ENCODE measurements at places on chromosomes 7 and 10. TPM values are rescaled to one million over a fixed set of nuclear protein-coding genes. Genes with fewer than 3 reads are reported as not detected.
A peak's percentile ranks its signal among the peaks of the same experiment; 100 is the strongest.

The SPRN gene
- total RNA-seq = not detected

The HMX2 gene
- not detected for total RNA-seq

The LARP4B gene
- total RNA-seq = 73.2 TPM

The VKORC1L1 gene
- total RNA-seq = 21.9 TPM

The TFEC gene
- total RNA-seq = 7.4 TPM

The C10orf90 gene
- not detected for total RNA-seq

The OR9A4 gene
- not detected for total RNA-seq

The BLNK gene
- 20.2 TPM for total RNA-seq

GRCh38 chr7:151838861-151839381 lies 38.0 kb downstream of the PRKAG2 start:
- peak; percentile 73 for DNase-seq

GRCh38 chr10:11631890-11632587 lies 20.6 kb upstream of the USP6NL start:
- DNase-seq = no peak

DNA sequence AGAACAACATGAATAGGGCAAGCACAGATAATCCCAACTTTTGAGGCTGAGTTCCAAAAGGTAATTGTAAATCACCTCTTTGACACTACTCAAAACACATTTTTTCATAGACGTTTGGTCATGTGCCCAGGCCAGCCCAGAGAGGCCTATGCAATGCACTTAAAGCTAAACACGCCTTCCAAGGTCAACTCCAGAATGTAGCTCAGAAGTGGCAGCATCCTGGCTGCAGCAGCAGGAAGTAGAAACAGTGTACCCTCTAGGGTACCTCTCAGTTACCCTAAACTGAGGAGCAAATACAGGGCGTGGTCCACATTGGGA lies 58.7 kb downstream of the OSBPL3 start:
- DNase-seq = no peak

GRCh38 chr7:32536585-32536984 lies 41.3 kb downstream of the AVL9 start:
- no peak for DNase-seq

DNA sequence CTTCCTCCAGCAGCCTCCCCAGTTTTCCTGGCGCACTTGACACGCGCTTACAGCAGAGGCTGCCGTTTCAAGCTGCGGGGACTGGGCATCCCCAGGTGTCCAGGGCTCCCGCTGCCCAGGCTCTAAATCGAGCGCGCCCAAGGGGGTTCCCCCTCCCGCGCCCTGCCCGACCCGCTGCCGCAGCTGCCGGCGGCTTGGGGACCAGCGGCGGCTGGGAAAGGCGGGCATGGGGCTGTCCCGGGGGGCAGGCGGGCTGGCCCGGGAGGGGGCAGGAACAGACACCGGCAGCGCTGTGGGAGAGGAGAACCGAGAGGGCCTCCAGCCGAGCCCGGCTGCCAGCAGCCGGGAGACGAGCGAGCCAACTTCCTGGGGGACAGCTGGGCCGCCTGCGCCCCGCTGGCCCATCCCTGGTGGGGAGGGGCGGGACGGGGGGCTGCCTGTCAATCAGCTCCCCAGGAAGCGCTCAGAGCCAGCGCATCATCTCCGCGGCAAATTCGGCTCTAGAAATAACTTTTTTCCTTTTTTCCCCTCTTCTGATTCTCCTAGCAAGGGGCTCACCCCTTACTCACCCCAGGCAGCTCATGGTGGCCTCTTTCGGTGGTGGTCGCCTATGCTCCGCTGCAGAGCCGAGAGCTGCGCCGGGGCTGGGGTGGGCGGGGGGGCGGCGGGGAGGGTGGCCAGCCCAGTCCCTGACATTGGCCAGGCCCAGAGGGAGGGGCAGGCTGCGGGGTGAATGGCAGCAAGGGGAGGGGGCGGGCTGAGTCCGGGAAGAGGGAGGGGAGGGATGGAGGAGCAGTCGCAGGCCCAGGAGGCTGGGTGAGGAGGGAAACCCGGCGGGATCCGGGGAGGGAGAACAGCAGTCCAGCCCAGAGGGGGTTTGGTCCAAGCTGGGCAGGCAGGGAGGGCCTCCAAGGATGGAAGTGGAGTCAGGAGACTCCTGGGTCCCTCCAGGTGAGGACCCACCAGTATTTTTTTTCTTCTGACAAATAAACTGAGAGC lies 14.7 kb downstream of the GRID2IP start:
- no peak for DNase-seq

- no peak for DNase-seq
Observed at GRCh38 chr10:83819609-83820008, 319.7 kb upstream of the GHITM start.

DNA sequence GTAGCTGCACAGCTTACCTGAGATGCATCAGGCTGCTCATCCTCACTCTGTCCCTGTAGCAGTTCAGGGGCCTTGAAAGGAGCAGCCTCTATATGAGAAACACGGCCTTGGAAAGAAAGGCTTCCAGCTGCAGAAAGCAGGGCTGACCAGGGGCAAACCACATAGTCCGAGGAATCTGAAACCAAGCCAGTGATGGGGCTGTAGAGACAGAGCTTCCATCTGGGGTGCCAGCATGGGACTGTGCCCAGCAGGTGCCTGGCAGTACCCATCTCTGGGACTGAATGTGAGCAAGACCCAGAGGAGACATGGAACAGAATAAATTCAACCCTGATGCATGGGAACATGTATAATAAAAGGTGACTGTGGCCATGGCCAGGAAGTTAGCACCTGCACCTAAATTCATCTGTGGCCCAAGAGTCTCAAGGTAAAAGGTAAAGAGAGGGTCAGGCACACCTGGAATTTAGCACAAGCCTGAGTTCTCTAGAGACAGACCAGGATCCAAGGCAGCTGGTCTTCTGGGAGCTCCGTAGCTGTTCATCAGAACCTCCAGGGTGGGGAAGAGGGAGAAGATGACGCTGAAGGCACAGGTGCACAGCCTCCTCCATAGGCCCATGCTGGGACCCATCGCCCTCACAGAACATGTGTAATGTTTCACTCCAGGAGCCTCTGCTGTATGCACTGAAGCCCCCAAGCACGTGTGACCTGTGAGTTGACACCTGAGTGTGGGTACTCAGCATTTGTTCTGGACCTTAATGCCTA lies 25.3 kb downstream of the FRMPD2 start:
- no peak for DNase-seq

- no peak for DNase-seq
Observed at GRCh38 chr7:13077466-13077865, 390.0 kb downstream of the ARL4A start.

DNA sequence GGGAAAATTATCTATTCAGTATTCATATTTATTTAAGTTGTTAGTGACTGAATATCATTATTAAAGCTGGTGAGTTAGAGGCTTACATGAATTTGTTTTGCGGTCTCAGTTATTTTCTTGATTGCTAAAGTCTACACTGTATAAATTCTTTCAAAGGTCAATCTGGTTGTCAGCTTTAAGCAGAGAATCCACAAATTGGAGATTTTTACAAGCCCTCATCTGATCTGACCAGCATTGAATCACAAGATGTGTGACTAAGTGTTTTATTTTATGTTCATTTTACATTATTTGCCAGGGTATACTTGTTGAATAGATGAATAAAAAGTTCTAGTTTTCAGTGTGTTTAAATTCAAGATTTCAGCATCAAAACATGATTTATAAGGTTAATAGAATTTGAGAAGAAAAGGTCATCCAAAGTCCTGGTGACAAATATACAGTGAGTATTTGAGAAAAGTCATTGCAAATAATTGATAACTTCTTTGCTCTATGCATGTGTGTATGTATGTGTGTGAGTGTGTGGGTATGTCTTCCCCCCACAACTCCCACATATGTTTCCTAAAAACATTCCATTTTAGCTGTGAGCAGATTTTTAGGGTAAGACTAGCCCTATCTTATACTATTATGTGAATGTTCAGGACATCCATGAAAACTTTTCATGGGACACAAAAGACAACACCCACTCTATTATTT lies 4.4 kb downstream of the SEMA3A start:
- no peak for DNase-seq

GRCh38 chr7:116726713-116727431 lies 54.9 kb downstream of the MET start:
- no peak for DNase-seq

- DNase-seq = no peak
Observed at GRCh38 chr7:124943472-124943871, 13.8 kb upstream of the POT1 start.

DNA sequence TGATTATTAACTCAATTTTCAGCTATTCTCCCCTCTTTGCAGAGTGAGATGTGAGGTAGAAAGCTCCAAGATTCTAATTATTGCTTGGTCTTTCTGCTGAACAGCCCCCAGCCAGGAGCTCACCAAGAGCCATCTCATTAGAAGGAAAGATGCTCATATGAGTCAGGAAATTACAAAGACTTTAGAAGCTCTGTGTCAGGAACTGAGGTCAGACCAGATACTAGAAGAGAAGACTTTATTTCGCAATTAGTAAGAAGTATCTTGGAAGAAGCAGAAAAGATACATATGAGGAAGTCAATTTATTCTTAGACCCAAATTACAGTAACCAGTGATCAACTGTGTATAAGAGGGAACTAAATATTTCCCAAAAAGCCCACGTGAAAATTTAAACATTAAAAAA lies 626.9 kb downstream of the ZWINT start:
- DNase-seq = no peak

- DNase-seq = peak; percentile 77
Observed at GRCh38 chr7:94655126-94655847, 646 bp downstream of the SGCE start.

DNA sequence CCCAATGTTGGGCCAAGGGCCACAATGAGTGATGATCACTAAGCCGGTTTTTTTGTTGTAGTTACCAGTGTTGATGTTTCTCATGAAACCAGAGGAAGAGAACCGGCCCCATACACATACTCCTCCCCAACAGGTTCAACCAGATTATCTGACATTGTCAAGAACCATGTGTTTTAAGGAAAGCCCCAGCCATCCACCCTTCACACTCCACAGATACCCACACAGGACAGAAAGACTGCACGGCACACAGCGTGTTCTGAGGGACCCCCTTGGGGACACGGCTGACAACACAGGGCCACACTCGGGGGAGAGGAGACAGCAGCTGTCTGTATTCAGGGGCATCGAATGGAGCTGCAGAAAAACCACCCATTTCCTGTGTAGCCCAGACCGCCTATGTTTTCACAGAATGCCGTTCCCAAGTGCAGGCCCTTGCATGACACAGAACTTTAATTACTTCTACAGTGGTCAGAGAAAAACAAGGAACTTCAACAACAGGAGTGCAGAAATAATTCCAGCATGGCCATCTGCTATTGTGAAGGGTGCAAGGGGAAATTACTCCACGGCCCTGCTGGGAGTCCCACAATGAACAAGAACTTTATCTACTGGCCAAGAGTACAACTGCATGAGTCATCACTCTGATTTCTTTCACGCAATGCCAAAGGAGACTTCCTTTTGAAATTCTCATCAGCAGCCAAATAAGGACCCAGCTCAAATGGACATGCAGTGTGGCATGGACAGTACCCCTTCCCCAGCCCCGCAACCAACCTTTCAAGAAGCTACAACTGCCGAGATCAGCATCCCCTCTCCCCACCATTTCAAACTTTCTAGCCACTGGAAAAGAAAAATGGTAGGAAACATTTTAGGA lies 2.3 kb downstream of the KLF6 start:
- peak; percentile 69 for DNase-seq

GRCh38 chr7:54116956-54117355 lies 425.2 kb upstream of the VSTM2A start:
- DNase-seq = no peak

GRCh38 chr10:31947144-31947926 lies 18.7 kb upstream of the ARHGAP12 start:
- DNase-seq = no peak

- DNase-seq = no peak
Observed at GRCh38 chr10:22053048-22053447, 49.5 kb upstream of the DNAJC1 start.
